ENCODE measurements at places on chromosomes 6 and 20.

- DNase-seq, result no peak
Observed at GRCh38 chr6:37724530-37725220, 27.0 kb upstream of the MDGA1 start.

- peak; percentile 34 for DNase-seq
Observed at GRCh38 chr20:41057999-41058673, 29.5 kb downstream of the TOP1 start.

DNA sequence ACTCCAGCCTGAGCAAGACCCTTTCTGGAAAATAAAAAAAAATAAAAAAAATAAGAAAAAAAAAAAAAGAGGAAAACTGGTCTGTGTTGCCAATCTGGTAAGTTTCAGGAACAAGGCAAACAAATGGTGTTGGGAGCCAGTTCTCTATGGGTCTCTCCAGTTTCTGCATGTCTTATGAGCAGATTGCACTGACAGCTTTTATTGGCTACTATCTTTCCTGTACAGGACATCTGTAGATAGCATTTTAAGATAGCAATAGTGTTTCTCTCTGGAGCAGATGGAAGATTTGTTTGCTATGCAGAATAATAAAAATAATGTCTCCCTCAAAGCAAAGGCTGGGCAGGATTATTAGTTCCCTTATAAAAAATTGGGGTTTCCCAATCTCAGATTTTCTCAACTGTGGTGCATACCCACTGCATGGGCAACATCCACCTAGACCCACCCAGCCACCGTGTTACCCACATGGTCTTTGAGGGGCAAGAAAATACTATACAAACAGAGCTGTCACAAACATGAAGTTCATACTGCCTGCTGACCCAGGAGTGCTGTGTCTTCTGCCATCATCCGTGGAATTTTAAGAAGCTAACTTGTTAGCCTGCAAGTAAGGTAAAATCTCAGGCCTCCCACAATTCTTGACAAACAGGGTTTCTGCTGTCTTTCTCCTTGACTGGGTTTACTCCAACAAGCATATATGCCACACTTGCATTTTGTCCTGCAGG is 9.5 kb downstream of the GMDS start:
- no peak for DNase-seq

- DNase-seq, result no peak
Observed at GRCh38 chr20:64279826-64280459, 24.4 kb downstream of the PCMTD2 start.

DNA sequence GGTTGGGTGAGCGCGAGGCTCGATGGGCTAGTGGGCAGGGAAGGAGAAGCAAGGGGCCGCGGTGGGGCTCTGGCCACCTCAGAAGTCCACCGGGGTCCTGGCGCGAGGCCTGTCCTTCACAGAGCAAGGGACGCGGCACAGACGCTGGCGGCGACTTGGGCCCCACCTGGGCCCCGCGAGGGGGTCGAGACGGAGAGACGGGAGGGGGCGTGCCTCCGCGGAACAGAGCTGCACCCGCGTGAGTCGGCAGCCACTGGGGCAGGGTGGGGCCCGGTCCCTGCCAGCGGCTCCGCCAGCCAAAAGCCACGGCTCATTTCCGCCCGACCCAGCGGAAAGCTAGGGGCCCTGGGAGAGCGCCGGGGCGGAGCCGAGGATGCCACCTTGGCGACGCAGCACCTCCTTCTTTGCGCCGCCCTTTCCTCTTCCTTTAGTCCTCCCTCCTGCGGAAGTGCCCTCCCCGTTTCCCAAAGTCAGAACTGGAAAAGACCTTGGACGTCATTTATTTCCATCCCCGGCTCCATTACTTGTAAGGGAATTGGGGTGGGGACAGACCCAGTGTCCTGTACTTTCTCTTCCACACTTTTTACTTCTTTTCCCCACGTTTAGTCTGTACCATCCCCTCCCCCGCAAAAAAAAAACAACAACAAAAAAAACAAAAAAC is at the start of gene CUL7:
Gene CUL7, minus strand, starts transcription at position 307 of the 661 bp plus-strand sequence. CDS start 1,063 bp downstream, outside the sequence.
- peak; percentile 98 for DNase-seq

- DNase-seq, result no peak
Observed at GRCh38 chr6:90263633-90264032, 33.0 kb downstream of the BACH2 start.

DNA sequence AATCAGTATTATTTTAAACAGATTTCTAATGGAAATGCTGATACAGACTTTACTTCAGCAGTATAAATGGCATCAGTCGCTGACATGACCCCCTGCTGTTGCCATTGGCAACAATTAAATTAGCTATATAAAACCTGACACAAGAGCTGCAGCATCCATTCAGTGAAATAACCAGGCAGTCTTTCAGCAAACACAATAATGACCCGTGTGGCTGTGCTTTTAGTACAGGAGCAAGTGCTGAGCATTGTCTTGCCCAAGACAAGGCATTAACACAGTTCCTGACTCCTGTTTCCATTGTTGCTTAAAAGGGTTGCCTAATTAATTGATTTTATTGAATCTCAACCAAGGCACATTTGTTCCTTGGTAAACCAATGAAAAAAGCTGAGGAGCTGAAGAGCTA is 382.1 kb downstream of the HACE1 start:
- DNase-seq, result no peak

DNA sequence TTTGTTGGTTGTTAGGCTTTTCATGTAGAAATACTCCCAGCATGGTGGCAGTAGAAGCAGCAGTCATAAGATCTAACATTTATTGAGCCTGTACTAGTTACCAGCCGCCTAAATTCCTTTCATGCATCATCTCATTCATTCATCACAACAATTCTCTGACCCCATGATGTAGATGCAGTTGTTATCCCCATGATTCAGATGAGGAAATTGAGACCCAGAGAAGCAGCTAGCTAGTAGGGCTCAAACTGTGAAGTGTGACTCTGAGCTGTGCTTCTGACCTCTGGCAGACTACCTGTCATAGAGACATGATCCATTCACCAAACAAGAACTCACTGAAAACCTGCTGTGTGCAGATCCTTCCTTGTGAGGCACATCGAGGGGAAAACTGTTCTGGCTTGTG is 16.9 kb downstream of the RREB1 start:
- DNase-seq, result no peak

- DNase-seq, result no peak
Observed at GRCh38 chr6:28824793-28825731, 98.7 kb downstream of the TRIM27 start.

DNA sequence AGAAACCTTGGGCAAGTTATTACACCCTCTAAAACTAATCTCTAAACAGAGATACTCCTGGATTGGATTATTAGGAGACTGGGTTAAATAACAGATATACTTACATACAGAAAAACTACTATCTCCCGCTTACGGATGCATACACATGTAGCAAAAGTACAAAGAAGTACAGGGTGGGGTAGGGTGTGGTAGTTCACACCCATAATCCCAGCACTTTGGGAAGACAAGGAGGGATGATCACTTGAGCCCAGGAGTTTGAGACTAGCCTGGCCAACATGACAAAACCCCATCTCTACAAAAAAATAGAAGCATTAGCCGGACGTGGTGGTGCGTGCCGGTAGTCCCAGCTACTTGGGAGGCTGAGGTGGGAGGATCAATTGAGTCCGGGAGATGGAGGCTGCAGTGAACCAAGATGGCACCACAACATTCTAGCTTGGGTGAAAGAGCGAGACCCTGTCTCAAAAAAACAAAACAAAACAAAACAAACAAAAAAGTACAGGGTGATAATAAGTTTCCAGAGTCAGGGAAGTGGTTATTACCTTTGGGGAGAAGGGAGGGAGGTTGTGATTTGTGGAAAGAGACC is 8.1 kb downstream of the PIM1 start:
- no peak for DNase-seq

DNA sequence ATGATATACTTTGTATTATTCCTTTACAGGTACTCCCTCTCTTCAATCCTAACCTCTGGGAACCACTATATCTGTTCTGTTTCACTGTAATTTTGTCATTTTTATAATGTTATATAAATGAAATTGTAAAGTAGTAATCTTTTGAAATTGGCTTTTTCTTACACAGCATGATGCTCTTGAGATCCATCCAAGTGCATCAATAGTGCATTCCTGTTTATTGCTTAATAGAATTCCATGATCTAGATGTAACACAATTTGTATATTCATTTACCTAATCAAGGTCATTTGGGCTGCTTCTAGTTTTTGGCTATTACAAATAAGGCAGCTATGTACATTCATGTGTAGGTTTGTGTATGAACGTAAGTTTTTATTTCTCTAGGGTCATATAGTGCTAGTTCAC is 174.6 kb downstream of the KHDC1L start:
- no peak for DNase-seq

- DNase-seq, result no peak
Observed at GRCh38 chr20:5465604-5465927, 148.8 kb upstream of the PROKR2 start.

DNA sequence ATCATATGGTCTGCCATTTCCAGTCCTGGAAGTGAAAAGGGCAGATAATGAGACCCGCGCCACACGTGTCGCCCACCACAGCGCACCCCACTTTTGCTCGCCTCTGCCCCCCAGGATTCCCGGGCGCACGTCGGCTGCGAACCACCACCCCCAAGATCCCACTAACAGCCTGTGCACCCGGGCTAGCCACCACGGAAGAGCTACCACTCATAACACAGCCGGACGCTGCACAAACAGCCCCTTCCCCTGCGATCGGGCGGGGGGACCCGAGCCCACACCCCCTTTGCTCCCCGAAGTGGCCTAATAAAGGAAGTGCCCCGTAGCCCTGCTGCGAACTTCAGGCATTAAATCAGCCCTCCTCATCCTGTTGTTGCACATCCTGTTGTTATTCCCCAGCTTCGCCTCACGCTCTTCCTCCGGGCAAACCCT is 506 bp downstream of the CITED2 start:
- no peak for DNase-seq

DNA sequence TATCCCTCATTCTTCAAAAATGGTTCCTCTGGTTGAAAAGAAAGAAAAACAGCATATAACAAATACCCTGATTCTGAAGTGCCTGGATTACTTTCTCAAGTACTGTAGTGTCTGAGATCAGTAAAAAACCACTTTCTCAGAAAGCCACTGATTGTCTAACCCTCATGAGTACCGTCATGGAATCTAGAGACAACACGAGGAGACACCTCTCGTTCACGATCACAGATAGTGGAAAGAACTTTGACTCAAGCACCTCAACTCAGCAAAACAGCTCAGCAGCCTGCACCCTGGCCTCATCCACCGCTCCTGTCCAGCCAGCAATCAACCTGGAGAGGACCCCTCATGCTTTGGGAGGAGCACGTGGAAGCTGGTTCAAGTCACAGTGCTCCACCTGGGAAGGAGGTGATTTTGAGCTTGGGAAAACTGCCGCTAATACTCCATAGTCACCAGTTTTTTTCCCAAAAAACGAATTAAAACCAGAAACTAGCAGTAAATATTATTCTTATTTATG is 1.0 kb downstream of the SCML4 start:
- DNase-seq, result no peak

GRCh38 chr6:34005901-34006531 is 139.9 kb downstream of the GRM4 start:
- DNase-seq, result peak; percentile 37

- no peak for DNase-seq
Observed at GRCh38 chr6:17983730-17984129, 3.7 kb downstream of the KIF13A start.

DNA sequence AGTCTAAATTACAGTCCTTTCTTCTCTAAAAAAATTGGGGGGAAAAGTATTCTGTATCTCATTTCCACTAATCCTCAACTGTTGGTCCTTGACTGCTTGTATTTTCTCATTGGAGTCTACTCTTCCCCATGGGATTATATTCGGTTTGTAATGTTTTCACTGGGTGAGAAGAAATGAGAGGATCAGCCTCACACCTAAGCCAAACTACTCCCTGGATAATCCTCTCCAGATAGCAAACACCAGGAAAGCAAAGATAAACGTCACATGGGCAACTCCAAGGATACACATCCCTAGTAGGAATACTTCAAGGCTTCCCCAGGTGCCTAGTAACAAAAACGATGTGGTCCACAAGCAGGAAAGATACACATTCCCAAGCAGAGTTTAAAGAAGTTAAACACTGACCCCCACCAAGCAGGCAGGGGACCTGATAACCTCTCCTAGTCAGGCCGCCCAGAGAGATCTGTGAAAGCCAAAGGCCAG is 53.9 kb upstream of the SOX4 start:
- DNase-seq, result no peak

DNA sequence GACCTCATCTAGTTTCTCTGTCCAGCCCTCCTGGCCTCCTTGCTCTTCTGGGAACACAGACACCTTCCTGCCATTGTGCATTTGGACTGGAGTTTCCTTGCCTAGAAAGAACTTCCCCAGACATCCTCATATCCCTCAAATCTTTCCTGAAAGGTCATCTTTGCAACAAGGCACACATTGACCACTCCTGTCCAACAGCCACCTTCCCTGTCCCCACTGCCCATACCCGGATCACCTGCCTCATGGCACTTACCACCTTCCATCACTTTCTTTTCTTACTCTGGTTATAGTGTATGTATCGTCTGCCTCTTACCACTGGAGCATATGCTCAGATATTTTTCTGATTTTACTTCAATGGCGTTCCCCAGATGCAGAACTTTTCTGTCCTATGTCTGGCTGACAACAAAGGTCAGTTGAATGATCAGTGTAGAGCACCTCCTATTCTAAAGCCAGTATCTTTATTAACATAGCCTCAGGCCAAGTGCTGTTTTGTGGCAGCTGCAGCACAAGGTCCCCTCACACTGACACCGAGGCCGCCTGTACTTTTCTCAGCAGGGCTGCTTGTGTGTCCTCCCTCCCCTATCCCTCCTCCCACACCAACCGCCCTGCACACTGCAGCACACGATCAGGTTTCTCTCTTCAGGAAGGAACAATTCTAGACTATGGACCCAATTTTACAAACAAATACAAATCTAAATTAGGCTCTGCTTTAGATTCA is 4.1 kb downstream of the HLA-C start:
- DNase-seq, result no peak

DNA sequence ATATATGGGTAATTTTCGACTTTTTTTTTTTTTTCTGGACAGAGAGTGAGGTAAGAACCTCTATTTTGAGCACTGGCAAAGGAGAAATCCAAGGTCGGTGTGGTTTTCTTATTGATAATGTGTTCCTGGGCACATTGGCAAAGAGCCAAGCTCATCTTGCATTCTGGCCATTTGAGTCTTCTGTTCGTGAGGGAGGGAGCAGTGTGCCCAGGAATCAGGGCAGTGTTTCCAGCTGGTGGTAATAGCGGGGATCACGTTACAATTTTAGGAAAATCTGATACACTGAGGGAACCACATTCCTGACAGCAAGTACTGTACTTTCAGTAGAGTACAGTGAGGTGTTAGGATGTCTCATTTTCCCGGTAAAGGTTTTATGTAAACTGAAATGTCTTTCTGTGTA is 442.3 kb upstream of the MAP3K7 start:
- DNase-seq, result peak; percentile 11

DNA sequence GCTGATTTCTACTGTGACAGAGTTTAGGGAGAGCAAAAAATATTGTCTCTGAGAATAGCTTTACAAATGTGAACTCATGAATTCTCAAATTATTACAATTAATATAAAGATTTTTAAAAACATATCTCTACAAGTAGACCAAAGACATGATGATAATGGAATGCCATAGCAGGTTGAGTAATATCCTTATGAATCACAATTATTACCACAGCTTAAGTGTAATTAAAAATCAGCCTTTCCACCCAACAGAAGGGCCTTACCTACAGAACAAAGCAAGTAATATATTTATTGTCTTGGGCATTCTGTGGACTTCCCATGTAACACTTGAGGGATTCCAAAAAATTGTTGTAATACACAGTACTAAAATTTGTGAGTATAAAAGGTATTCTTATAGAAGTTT is 1099.6 kb upstream of the GJE1 start:
- DNase-seq, result no peak
